NCI-H1092 treated with DMSO at 0.1 percent for 48 hours (cell line): ENCODE measurements at places on chromosomes 1 and 21.

DNA sequence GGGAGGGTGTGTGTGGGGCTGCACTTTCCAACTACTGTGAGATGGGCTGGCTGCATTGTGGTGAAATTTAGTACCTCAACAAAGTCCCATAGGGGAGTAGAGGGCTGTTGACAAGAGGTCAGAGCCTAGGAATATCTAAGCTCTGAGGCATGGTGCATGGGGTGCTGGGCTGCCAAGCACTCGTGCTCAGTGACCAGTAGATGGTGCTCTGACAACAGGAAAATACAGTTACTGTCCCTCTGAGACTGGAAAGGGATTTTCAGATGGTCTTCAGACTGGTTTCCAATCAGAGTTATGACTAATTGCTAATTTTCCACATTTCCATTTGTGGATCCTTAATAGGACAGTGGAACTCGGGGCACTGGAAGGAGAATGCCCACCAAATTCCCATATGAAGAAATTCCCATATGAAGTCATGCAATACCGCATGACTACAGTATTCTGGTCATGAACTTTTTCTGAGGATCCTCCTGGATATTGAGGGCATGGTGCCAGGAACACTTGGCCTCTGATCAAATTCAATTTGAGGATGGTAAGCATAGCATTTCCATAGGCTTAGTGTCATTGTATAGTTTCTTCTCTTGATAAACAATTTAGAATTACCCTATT is 4.1 kb upstream of the CACNA1E start:
- peak; percentile 77 for DNase-seq

DNA sequence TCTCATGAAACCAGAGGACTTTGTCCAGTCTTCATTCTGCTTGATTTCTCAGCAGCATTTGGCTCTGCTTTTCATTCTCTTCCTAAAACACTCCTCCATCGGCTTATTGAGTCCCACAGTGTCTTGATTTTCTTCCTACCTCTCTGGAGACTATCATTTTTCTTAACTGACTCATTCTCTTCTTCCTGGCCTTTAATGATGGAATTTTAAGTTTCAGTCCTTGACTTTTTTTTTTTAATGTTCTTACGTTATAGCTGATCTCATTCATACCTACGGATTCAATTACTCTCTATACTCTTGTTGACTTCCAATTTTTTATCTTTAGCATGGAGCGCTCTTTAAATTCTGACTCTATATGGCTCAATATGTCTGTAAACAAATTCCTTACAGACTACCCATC is 111.1 kb downstream of the NEK7 start:
- no peak for DNase-seq

GRCh38 chr1:223755992-223756775 is 43.8 kb downstream of the CAPN2 start:
- no peak for DNase-seq

DNA sequence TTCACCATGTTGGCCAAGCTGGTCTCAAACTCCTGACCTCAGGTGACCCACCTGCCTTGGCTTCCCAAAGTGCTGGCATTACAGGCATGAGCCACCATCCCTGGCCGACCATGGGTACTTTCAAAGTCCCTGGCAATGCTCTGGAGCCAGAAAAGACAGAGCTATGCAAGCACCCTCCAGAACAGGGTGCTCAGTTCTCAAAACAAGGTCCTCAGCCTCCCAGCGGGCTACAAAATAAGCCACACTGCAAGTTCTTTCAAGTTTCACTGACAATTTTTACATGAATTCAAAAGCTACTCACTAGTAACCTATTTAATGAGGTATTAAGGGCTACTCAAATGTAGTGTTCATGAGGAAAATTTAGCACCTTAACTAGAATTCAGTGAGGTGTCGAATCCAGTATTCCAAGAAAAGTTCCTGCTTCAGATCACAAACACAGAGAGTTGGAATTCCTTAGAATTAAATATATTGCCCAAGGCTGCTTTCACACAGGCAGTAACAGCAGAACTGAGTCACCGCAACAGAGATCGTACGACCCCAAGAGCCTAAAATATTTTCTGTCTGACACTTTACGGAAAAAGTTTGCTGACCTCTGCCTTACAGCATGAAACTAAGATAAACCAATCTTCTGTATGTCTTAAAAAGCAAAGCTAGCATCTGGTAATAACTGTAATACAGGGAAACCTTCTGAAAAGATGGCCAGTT is 60.7 kb downstream of the HSF2BP start:
- no peak for DNase-seq

DNA sequence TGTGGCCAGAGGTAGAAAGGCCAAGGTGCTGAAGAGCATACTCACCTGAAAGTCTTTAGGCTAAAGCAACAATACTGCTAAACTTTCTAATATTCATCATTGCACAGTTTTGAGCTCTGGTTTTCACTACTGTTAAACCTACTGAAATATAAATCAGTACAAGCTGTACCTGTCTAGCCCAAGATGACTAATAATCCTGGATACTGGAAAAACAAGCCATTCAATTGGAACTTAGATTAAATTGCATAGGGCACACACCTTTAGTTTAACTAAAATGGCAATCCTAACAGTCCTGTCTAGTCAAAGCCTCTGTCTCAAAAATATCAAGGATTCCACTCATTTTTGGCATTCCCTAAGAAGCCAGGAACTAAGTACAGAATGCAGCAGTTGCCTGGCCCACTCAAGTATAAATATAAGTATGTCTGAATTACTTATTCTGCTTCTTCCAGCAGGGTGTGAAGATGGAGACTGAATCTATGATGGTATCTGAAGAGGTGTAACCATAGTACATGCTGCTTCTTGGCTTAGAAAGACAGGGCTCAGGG is 3.1 kb downstream of the CHML start:
- DNase-seq, result no peak

DNA sequence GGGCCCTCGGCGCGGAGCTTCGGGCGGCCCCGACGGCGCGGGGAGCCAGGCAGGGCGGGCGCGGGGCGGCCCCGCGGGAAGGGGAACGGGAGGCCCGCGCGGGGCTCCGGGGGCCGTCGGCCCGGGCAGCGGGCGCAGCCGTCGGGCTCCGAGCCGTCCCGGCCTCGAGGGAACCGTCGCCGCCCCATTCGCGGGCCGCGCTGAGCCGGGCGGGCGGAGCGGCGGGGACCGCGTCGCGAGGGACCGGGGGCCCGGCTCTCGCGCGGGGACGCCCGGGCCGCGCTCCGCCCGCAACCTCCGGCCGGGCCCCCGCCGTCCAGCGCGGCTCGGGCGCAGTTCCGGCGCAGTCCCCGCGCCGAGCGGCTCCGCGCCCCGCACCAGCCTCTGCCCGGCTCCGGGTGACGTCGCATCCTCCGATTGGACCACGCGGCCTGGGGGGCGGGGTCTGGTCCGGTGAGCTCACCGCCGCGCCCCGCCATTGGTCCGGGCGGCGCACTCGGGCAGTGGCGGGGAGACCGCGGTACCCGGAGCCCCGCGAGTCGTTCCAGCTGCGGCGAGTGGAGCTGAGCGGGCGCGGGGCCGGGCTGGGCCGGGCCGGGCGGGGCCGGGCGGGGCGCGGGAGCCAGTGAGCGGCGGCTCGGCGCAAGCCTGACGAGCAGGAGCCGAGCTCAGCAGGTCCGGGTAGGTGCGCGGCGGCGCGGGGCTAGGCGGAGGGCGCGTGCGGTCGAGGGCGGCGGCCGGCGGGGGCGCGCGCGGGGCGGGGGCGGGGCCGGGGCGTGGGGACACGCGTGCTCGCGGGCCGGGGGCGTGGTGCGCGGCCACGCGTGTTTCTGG is 66.7 kb upstream of the VAMP3 start:
- DNase-seq, result peak; percentile 95

- no peak for DNase-seq
These were observed 27.0 kb downstream of the ANKRD13C start for GRCh38 chr1:70327306-70328076.

GRCh38 chr21:14877581-14878228 is 187.1 kb downstream of the NRIP1 start:
- DNase-seq, result no peak
